Progenitor cell of endocrine pancreas (in vitro differentiated cells): ENCODE measurements at places on chromosomes 4 and X.

DNA sequence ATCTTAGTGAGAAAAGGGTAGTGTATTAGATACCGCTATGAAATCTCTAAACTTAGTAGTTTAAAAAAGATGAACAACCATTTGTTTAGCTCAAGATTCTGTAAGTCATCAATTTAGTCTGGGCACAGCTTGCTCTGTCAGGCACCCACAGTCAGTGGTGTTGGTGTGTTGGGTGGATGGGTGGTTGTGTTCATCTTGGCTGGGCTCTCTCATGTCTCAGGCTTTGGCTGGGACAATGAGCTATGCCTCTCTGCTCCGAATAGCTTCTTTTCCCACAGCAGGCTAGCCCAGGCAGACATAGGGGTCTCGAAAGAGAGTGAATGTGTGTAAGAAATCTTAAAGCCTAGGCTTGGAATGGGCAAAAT is 127.0 kb upstream of the GATB start:
- no peak for DNase-seq

DNA sequence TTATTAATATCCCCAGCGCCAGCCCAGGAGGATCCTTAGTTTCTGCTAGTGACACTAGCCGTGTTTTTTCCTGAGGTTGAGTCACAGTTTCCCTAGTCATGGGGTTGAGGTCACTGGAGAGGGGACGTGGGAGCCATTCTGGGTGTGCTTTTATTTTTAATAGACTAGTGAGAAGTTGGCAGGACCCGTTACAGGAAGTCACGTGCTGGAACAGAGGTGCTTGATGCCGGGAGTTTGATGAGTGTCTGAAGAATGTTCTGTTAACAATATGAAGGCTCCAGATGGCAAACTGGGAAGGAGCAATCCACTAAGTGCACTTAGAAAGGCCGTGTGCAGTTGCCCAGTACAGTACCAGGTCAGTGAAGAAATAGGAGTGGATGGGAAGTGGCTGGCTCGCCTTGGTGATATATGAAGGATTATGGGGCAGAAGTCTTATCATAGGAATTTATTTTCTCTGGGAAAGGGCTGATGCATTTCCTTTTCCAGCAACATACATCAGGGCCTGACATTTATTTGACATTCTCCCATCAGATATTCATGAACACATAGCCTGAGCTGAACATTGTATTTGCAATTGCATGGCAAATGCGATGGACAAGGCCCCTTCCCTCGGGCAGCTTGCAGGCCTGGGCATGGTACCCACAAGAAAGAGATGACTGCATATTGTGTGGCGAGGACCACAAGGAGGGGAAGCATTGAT is 291.8 kb downstream of the FBXW7 start:
- no peak for DNase-seq

DNA sequence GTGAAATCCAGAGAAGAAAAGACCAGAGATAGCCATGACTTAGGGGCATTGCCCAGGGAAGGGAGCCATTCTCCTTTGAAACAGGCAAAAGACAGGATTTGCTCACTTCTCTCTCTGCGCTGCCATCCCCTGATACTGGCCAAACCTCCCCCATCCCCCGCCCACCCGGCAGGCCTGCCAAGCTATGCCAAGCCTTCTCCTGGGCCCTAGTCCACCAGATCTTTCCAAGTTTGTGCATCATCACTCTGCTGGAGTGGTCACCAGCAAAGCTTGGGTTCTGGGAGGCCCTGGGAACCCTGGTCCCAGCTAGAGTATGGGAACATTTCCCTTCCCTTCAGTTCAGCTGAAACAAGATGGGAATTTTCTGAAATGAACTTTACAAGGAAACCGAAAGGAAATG is 18.4 kb downstream of the EFNB1 start:
- DNase-seq, result no peak

GRCh38 chrX:31449081-31449480 is 377.2 kb upstream of the FTHL17 start:
- DNase-seq, result no peak

DNA sequence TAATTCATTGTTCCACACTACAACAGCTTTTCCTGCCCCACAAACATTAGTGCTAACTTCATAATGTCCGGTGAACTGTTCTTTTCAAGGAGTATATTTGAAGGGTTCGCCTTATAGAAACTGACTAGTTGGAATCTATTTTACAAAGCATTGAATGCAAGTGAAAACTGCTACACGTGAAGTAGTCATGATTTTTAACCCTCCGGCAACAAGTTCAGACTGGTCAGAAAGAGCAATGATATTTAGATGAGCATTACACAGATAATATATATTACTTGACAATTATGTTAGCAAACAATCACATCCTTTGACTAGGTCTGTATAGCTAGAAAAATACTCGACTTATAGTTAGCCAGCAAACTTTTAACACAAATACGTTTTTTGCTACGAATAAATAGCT is 1.7 kb upstream of the SLAIN2 start:
- DNase-seq, result no peak

DNA sequence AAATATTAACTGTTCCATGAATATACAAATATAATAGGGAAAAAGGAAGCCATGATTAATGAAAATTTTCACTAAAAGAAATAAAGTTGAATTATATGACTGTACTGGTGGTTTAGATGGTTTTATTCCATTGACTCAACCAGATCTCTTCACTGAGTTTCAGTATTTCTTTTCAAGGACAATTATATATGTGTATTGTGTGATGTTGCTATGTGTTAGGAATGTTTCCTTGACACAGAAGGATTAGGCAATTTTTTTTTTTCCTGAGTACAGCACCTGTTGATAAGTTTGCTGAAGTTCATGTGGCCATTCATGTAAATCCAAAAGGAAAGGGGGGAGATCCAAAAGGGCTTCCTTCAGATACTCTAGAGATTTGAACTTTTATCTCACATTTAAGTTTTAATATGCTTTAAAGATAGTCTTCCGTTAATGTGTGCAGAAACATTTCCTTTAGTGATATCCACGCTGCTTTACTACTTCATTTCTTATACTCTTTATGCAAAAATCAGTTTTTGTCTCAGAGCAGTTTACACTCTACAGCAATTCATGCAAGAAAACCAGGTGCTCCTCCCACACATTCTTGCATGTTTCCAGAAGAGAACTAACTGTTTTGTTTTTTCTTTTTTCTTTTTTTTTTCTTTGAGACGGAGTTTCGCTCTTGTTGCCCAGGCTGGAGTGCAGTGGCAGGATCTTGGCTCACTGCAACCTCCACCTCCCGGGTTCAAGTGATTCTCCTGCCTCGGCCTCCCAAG is 249.1 kb downstream of the RPA4 start:
- DNase-seq, result no peak

DNA sequence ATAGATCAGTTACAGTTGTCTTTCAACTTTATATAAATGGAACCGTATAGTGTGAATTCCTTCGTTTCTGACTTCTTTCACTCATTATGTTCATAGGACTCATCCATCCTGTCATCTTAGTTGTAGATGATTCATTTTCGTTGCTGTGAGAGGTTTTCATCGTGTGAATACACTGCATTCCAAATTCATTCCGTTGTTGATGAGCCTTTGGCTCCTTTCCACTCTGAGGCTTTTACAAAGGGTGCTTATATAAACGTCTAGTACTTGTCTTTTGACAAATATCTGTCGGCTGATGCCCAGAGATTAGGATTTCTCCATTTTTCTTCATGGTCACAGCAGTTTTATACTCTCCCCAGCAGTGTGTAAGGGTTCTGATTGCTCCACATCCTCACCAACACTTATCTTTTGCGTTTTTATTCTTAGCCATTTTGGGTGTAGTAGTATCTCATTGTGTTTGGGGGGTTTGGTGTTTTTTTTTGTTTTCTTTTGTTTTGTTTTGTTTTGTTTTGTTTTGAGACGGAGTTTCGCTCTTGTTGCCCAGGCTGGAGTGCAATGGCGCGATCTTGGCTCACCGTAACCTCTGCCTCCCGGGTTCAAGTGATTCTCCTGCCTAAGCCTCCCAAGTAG is 48.6 kb downstream of the LRP2BP start:
- no peak for DNase-seq

DNA sequence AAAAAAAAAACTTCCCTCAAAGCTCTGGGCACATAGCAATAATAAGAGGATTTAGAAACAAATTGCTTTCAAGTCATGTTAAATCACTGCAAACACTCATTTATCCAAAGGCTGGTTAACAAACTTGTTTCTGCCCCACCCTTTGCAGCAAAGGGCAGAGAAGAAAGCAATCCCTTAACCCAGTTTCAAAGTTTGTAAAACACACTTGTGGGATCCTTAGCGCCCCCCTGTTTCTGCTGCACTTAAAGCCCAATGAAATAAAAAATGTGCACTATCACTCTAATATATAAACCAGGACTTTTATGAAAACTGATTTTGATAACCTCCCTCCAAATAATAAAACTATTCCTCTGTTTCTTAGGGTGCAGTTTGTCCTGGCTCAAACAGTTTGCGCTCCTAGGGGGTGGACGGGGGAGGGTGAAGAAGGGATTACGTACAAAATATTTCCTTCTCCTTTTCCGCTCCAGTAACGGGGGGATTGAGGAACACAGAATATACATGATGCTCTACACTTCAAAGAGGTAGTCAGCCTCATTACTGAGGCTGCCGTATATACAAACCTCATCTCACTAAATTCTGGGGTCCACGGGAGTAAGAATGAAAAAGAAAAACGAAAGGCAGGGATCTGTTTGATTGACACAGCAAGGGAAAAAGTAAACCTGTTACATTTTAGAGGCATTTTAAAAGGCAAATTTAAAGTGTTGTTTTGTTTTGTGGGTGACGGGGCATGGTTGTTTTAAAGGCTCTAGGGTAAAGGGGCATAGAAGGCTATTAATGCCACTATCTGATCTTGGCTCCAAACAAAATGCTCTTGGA is 3.1 kb upstream of the PCDH10 start:
- DNase-seq, result no peak

DNA sequence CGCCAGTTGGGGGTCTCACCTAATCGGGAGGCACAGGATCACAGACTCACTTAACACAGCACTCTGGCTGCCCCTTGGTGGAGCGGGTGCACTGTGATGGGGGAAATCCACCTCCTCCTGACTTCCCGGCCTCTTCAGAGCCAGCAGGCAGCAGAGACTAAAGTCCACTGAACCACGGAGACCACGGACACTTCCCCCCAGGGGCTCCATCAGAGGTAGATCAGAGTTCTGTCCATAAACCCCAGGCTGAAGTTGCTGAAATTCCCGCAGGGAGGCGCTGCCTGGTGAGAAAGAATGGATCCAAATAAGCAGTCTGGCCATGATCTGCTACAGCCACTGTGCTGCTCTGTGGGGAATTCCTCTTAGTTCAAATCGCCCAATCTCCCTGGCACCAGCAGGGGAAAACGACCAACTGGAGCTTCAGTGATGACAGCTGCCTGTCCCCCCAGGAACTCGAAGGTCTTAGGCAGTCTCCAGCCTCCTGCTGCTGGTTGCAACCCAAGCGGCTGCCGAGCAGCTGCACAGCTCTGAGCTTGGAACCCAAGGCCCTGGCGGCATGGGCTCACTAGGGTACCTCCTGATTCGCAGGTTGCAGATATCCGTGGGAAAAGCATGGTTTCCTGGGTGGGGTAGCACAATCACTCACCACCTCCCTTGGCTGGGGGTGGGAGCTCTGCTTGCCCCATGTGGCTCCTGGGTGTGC is 106.9 kb upstream of the DCAF12L2 start:
- no peak for DNase-seq

DNA sequence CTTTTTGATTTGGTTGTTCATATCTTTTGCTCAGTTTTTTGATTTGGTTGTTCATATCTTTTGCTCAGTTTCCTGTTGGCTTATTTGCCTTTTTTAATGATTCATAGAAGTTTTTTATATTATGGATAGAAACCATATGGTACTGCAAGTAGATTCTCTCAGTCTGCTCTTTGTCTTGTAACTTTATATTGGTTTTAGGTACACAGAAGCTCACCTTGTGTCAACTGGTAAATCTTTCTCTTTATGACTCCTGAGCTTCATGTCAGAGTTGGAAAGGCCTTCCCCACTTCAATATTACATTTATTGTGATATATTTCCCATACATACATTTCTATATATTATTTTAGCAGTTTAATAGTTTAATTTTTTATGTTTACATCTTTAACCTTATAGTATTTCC is 8.2 kb upstream of the VGLL1 start:
- no peak for DNase-seq

- DNase-seq, result no peak
Measured at GRCh38 chr4:52172166-52172565, 121.1 kb downstream of the SPATA18 start.

GRCh38 chrX:101799387-101799786 is 132.4 kb downstream of the ZMAT1 start:
- peak; percentile 60 for DNase-seq

- DNase-seq, result no peak
Measured at GRCh38 chr4:171622729-171623128, 190.5 kb upstream of the GALNTL6 start.

- no peak for DNase-seq
Measured at GRCh38 chr4:74534936-74535335, 90.0 kb downstream of the AREG start.

GRCh38 chr4:153067376-153067775 is 131.3 kb downstream of the FHDC1 start:
- DNase-seq, result no peak

DNA sequence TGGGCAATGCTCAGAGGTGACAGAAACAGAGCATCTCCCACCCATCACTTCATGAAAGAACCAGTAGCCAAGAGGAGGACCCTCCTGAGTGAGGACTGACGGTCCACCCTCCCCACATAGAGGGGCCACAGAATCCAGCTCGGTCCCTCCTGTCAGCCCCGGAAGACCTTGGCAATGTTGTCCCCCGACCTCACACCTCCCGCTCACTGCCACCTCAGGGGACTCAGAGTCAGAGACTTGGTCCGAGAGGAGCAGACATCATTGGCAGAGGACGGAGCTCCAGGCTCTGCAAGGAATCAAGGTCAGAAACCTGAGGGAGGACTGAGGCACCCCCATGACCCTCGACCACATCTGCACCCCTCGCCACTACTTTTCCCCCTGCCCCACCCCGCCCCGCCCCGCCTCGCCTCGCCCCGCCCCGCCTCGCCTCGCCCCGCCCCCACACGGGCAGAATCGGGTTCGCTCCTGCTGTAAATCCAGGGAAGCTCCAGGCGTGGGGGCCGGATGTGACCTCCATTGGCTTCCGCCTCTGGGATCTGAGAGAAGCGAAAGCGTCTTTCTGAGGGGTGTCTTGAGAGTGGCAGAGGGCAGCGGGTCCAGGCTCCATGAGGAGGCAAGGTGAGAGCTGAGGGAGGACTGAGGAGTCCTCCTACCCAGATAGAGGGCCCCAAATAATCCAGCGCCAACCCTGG is at the start of gene MAGEA11:
MAGEA11 (plus strand) TSS at position 516 of the 692 bp plus-strand sequence. CDS start 1,100 bp downstream, outside the sequence.
- DNase-seq, result no peak

DNA sequence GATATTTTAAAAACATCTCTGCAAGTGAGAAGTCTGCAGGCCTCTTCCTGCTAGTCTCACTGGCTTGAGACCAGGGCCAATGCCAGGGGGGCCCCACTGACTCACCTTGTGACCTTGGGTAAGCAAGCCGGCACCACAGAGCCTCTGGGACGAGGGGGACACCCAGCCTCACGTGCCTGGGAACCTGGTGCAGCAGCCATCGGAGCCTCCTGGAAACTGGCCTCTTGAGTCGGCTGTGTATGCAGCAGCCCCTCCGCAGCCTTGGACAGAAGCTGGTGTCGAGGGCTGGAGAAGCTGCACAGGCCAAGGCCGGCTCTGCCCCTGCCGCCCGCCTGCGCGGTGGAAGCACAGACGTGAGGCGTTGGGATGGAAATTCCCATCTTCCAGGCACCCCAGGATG is 8.7 kb downstream of the TADA2B start:
- no peak for DNase-seq

- DNase-seq, result no peak
Measured at GRCh38 chr4:13182133-13182532, 302.0 kb downstream of the RAB28 start.
